ENCODE measurements at places on chromosomes 5 and 9.

GRCh38 chr5:180126716-180127681 is 55.4 kb upstream of the RNF130 start:
- peak; percentile 45 for DNase-seq

GRCh38 chr5:173909199-173909598 is 21.1 kb downstream of the CPEB4 start:
- DNase-seq, result no peak

- no peak for DNase-seq
Measured at GRCh38 chr9:98329281-98329680, 73.8 kb upstream of the TBC1D2 start.

DNA sequence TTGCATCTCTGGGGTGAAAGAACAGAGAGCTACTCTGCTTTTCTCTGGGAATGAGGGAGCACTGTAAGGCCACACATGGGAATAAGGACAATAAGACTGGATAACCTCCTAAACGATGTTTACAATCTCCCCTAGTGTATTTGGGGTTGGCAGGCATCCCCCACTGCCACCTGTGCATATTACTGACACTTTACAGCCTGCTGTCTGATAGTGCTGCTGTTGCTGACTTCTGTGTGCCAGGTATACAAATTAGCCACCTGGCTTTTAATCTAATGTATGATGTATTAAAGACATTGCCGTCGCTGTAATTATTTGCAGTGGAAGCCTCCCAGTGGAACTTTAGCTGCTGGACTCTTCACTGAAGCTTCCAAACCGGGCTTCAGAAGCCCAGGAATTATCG is 4.4 kb upstream of the SHISAL2B start:
- DNase-seq, result no peak

DNA sequence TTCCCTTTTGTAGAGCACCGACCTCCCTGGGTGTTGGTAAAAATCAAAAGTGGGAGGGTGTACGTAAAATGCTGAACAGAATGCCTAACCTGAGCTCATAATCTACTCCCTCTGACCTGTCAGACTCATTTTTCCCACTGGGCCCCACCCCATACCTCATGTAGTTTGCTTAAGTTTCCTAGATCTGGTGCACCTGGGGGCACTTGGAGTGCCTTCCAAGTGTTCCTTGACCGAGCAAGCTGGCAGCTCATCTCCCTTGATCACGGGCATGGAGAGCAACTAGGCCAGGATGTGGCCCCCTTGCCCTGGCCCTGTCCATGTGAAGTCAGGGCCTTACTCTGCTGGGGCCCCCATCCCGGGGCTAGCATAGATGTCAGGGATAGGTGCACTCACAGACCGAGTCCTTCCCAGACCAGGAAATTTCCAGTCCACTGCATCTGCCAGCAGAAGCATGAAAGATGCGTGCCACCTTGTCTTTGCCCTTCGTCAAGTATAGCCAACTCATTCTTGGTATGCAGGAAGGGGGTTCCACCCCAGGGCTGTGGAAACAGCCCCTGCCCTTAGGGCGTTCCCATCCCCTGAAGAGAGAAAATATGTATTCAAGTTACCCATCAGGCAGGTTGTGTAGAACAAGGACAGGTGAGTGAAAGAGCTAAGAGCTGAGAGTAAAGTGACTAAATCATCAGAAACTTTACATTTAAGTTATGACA is 41.9 kb downstream of the SLC22A5 start:
- no peak for DNase-seq

DNA sequence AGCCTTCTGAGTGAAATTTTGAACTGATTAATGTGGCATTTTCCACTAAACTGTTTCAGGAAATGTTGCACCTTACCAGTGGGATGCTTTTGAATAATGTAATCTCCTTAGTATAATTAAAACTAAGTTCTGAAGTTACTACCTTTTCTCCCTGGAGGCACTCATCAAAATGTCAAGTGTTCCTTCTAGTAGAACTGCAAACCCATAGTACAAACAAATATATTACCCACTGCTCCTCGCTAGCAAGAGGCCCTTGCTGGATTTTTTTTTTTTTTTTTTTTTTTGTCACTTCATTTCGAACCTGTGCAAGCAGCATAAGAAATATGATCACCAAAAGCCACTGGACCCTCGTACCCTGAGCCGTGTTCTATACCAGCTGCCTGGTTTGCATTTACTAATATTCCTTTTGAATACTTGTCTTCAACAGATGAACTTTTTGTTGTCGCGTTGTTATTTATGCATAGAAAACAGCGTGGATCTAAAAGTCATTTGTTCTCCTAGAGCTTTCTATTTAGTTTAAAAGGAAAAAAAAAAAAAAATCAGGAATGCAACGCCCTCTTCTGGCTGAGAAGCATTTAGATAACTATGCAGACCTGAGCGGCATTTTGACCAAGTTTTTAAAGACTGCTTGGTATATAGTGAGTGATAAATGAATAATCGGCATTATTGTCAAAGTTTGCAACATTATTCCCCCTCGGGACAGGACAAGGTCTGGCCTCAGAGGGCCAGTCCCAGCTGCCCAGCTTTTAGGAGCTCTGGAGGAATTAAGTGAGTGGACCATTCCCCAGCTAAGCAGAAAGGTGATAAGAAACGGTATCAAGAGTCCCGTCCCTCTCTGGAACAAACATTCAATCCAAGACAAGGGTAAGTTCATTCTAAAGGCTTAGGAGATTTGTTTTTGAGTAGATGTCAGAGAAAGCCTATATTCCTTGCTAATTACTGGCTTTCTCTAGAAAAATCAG is 162.5 kb upstream of the KIF2A start:
- DNase-seq, result no peak

- DNase-seq, result peak; percentile 27
Measured at GRCh38 chr5:135193213-135194125, 159.4 kb upstream of the PITX1 start.

DNA sequence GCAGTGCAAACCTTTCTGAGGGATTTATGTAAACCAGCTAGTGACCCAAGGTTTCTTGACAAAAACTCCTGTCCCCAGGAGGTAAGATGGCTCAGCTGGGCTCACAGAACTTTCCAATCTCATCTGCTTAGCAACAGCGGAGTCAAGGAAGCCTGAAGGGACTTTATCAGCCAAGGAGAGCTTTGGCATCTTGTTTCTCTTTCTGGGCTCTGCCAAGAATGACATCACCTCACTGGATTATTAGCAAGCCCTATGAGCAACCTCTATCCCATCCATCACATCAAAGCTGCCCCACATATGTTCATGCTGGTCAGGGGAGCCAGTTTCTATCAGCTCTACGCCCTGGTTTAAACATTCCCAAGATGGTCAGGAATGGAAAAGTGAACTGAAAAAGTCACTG is 461.3 kb downstream of the ENC1 start:
- no peak for DNase-seq

GRCh38 chr5:129228577-129228976 is 134.0 kb downstream of the ISOC1 start:
- no peak for DNase-seq

- DNase-seq, result no peak
Measured at GRCh38 chr5:137101544-137101943, 397.6 kb downstream of the SPOCK1 start.

DNA sequence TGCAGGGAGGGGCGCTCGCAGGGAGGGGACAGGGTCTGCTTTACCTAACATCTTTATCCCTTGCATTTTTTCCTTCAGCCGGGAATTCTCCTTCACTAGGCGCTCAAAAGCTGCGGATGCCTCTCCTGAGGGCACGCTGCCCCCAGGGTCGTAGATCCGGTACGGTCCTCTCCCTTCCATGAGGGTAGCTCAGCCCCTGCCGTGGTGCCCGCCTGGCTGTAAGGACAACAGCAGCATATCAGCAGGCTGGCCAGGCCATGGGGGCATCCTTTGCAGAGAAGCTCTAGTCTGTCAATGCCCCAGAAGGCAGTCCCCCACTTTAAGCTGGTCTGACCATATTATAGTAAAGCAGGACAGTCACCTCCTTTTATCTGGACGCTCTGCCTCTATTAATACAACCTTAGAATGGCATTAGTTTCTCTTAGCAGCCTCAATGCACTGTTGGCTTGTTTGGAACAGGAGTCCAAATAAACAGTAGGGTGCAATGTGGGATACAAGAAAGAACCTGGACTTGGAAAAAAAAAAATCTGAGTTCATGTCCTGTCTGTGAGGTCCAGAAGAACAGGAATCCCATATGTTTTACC is 15.8 kb downstream of the TNIP1 start:
- no peak for DNase-seq

DNA sequence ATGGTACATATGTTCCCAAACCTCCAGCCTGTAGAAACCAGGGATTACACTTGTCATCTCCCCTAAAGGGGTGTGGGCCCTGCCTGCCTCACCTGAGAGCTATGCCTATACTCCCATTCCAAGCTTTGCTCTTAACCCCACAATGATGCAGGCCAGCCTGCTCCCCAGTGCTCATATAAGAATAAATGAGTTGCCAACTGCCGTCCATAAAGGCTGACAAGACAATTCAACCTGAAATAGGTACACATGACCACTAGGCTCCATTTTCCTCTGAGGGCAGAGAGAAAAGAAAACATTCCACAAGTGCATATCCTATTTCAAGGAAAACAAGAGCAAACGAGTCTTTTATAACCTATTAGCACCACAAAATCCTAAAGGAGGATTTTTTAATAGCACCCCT is 28.4 kb downstream of the SKP1 start:
- no peak for DNase-seq

DNA sequence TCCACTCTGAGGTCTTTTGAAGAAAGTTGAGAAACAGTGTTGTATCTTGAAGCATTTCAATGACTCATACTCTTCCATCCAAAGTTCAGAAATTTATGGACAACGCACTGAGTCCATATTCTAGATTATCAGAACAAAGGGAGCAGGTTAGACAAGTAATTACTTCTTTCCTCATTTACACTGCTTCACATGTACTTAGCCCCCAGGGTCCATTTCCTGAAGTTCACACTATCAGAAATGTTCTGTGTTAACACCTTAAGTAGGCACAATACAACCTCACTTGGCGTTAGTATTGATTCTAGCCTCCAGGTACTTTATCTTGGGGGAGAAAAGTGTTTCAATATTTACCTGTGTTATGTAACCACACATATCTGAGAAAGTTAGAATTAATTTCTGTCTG is 487.9 kb upstream of the DMAC1 start:
- DNase-seq, result no peak

DNA sequence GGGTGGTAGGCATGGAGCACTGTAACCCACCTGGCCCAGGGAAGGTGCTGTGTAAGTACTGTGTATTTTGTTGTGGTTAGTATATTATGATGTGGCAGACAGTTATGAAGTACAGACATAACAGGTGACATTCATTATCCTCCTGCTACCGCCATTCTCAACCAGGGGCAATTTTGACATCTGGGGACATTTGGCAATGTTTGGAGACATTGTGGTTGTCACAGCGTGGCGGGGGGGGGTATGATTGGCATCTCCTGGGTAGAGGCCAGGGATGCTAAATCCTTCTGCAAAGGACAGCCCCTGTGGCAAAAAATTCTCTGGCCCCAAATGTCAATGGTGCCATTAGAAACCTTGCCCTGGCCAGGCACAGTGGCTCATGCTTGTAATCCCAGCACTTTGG is 9.8 kb upstream of the RPL26L1 start:
- DNase-seq, result no peak

DNA sequence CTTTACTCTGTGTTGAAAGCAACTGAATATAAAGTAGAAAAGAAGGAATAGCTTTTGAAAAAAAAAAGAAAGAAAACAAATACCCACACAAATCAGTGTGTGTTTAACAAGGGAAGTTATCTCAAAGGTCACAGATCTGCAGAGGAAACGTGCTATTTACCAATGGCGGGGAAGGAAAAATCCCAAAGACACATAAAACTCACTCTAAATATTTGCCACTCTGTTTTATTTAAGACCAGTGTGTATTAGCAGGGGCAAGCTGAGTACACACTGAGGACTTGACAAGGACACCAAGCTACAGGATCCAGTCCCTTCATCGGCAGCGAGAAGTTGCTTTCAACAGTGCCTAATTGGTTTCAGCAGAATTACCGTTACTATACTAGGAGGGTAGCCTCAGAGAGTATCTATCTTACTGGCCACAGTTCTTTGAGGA is 252.5 kb downstream of the DEPDC1B start:
- DNase-seq, result no peak

DNA sequence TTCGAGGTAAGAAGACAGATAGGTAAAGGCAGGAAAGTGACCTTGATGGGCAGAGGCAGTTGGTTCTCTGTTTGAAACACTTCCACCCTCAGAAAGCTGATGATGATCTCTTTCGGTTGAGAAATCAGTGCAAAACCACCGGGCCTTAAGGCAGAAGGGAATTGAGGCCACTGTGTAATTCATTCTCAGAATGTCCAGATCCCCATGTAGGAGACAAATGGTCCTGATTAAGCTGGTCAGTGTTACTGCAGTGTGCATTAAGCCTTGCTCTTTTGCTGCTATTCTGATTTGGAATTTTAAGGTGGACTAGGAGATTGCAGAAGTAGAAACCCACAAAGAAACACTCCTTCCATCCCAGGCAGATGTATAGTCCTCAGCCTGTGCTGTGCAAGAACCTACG is 255.2 kb downstream of the ARHGAP26 start:
- no peak for DNase-seq

GRCh38 chr5:72203251-72203845 is 96.1 kb downstream of the MAP1B start:
- DNase-seq, result no peak

- DNase-seq, result no peak
Measured at GRCh38 chr5:32851559-32852173, 140.5 kb downstream of the NPR3 start.

- DNase-seq, result no peak
Measured at GRCh38 chr5:77885519-77885918, 109.4 kb upstream of the TBCA start.

- no peak for DNase-seq
Measured at GRCh38 chr5:59098743-59099142, 515.9 kb downstream of the RAB3C start.

DNA sequence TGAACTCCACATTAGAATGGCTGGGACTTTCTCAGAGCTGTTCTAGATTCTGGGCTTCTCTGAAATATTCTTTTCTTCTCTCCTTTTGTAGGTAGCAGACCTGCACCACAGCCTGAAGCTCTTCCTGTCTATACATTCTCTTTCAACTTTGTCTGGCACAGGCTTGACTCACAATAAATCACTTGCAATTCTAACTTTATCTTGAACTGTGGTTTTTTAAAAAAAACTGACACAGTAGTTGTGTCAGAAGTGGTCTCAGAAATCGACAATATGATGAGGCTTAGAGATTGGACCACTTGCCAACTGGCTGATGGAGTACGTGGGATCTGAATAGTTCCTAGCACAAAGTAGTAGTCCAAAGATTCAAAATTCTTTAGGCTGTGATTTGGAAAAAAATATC is 24.1 kb upstream of the CDH9 start:
- DNase-seq, result no peak

GRCh38 chr9:69574057-69574456 is 98.1 kb downstream of the APBA1 start:
- DNase-seq, result no peak

GRCh38 chr5:87876616-87877015 is 392.0 kb downstream of the TMEM161B start:
- DNase-seq, result no peak
